ENCODE measurements at places on chromosomes 7 and 10.

- no peak for DNase-seq
Measured at GRCh38 chr7:138342990-138343389, 117.1 kb upstream of the TRIM24 start.

- no peak for DNase-seq
Measured at GRCh38 chr7:100111914-100112313, 7.2 kb downstream of the TAF6 start.

- DNase-seq = no peak
Measured at GRCh38 chr7:45973725-45974532, 52.9 kb upstream of the IGFBP3 start.

- DNase-seq = no peak
Measured at GRCh38 chr7:28328146-28328545, 84.2 kb upstream of the CREB5 start.

DNA sequence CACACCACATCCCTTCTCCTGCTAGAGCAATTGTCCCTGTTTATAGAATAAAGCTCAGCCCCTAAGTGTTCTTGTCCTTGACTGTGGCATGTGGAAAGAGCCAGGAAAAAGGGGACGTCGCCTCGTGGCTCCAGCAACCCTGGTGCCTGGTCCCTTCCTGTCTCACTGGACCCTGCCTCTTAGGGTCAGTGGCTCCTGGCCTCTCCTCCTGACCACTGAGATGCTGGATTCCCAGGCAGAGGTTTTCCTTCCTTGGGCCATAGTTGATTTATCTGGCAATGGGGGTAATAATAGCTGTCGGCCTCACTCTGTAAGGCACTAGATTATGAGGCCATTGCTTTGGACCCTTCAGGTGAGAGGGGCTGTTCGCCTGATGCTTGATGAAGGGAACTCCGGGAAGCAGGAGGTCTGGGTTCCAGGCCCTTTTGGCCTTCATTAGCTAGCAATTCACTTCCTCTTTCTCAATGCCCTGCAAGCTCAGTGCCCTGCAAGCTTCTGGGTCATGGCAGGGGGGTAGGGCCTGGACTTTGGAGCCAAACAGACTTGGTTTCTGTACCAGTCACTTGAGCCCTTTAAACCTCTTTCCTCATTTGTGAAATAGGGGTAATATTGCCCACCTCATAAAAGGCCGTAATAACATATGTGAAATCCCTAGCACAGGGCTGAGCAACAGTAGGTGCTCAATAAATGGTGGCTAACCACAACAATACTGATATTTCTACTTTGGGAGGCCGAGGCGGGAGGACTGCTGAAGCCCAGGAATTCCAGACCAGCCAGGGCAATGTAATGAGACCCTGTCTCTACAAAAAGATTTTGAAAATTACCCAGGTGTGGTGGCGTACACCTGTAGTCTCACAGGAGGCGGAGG is 1.1 kb downstream of the ASL start:
- DNase-seq = no peak

- DNase-seq = no peak
Measured at GRCh38 chr10:66982792-66983474, 57.1 kb downstream of the LRRTM3 start.

- no peak for DNase-seq
Measured at GRCh38 chr7:120168066-120168465, 104.9 kb upstream of the KCND2 start.

DNA sequence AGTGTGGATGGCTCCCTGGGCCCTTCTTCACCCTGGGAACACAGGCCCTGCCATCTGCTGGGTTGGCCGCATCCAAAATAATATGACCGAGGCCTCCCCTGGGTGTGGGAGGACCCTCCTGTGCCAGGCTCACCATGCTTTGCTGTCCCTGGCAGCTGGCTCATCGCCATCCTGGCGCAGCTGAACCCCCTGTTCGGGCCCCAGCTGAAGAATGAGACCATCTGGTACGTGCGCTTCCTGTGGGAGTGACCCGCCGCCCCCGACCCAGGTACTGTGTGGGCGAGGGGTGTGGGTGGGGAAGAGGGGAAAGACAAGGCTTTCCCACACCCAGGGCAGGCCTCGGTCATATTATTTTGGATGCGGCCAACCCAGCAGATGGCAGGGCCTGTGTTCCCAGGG is 4.8 kb downstream of the ATP6V0E2 start:
- no peak for DNase-seq

- no peak for DNase-seq
Measured at GRCh38 chr7:50852901-50853300, 70.2 kb upstream of the GRB10 start.

DNA sequence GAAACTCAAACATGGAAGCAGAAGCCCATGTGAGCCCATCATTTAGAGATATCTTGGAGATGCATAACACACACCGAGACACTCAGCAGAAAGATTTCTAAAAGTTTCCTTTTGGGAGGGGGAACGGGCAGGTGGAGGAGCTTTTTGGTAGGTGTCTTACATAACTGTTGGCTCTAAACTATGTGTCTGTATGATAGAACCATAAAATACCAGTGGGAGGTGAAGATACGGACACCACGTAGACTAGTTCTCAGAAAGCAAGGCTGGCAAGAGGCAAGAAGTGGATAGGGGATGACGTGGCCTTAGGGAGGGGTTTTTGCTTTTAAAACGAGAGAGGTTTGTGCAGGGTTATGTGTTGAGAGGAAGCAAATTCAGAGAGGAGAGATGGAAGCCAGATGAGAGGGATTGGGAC is 36.5 kb downstream of the IL15RA start:
- DNase-seq = no peak

DNA sequence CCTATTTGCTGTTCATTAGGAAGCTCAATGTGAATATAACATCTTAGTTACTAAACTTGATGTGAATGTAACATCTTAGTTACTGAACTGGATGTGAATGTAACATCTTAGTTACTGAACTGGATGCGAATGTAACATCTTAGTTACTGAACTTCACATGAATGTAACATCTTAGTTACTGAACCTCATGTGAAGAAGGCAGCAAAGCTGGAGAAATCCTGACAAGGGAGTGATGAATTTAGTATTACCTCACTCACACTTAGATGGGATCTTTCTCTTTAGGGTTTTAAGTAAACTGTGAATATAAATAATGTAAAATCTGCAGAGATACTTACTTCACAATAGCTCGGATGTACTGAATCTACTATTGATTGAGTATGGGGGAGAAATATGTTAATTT is 73.6 kb downstream of the ETV1 start:
- DNase-seq = no peak

DNA sequence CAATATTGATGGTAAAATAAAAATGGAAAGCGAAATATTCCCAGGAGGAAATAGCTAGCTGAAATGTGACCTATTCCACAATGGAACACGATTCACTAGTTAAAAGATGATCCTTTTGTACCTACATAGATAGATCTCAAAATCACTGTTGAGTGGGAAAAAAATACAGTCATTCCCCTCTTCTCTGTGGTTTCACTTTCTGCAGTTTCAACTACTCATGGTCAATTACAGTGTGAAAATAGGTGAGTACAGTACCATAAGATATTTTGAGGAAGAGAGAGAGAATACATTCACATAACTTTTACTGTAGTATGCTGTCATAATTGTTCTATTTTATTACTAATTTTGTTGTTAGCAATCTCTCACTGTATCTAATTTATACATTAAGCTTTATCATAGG is 56.0 kb upstream of the COL13A1 start:
- no peak for DNase-seq

- no peak for DNase-seq
Measured at GRCh38 chr7:101558742-101559325, 70.3 kb downstream of the MYL10 start.

DNA sequence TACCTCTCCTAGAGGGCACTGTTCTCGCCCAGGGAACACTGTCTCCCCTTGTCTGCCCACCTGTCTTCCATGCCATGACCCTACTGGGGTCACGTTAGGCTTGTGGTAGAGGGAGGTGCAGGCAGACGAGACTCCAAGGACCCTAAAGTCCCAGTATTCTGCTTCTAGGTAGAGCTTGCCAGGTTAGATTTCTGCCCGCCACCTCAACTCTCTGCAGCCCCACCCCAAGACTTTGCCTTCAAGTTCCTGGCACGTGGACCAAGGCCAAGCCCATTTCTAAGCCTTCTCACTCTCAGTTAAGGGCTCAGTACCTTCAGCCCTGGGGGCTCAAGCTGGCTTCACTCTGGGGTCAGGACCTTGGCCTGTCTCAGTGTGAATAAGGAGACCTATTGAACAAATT is 16.1 kb downstream of the PRKAG2 start:
- DNase-seq = no peak

DNA sequence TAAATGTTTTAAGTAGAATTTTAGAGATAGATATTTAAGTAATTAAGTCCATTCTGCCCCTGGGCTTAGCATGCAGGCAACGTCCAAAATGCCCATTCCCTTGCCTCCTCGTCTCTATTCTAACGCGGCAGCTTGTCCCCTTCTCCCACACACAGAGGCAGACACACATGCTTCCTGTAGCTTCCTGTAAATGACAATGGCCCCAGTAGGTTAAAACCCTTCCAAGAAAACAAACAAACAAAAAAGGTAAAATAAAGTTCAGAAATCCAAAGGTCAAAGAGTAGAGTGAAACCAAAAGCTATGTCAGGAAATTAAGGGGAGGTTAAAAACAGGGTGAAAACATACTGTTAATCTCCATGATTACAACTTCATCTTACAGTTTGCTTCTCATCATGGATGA is 857.6 kb downstream of the GATA3 start:
- no peak for DNase-seq

GRCh38 chr10:7070950-7071349 is 339.9 kb downstream of the SFMBT2 start:
- DNase-seq = no peak

DNA sequence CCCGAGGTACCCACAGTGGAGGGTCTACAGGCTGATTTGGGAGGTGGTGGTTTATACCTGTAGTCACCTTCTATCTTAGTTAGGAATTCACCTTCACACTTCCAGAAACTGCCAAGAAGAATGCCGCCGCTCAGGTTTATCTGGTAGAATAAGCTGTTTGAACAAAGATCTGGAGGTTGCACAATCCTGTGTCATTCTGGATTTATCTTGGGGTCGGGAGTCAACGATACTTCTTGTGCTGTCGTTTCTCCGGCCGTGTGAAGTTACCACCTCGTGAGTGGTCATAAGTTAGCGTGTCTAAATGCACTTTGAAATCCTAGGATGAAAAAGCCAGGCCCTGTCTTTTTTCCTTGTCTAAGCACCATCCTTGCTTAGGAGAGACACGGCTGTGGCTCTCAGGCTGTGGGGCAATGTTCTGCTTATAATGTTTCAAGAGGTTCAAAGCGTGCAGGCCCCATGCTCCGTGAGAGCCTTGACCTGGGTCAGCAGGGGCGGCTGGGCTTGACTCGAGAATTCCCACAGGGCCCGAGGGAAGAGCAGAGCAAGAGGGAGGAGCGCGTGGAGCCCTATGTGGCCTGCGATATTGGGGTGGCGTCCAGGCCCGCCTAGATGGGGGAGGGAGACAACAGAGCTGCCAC is 35.5 kb downstream of the GRIFIN start:
- no peak for DNase-seq

DNA sequence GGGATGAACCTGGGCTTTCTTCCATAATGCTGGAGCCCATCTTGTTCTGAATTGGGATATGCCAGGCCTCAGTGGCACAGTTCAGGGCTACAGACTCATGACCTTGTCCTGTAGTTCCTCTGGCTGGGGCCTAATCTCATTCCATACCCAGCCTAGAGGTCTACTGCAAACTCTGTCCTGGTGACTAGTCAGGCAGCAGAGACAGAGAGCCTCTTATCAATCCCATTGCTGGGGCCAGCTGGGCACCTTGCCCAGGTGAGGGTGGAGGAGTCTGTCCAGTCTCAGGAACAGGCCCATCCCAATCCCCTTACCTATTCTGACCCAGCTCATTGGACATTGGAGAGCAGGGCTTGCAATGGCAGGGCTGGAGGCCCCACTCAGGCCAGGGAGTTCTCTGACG is 28.0 kb upstream of the COMTD1 start:
- no peak for DNase-seq

DNA sequence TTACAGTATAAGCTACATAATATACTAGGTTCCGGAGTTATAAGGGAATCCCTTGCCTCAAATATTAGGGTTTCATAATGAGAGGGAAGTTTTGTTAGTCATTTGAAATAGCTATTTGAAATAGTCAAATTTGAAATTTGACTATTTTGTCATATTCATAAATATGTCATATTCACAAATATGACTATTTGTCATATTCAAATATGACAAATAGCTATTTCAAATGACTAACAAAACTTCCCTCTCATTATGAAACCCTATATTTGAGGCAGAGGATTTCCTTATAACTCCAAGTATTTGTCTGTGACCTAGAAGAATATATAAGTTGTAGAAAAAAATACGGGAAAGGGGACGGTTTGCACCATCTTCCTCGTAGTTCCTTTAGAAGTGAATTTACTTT is 76.6 kb downstream of the HDAC9 start:
- no peak for DNase-seq

GRCh38 chr7:112855227-112855626 is 65.0 kb upstream of the TMEM168 start:
- no peak for DNase-seq

- no peak for DNase-seq
Measured at GRCh38 chr10:124906551-124907001, 35.3 kb upstream of the ZRANB1 start.

DNA sequence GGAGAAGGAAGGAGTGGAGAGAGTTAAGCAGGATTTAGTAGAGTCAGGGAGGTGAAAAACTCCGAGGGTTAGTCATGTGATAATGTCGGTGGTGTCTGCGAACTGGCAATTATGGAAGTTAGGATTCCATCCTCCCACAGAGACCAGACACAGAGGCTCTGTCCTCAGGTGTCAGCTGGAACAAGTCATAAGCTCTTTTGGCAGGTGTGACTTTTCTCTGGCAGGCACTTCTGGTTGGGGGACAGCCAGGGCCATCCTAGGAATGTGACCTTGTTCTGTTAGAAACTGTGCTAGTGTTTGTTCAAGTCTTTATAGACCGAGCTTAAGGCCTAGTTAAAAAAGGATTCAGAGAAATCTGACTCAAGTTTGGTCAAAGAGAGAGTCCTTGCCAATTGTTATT is 371.0 kb downstream of the DPP6 start:
- DNase-seq = no peak

- no peak for DNase-seq
Measured at GRCh38 chr10:97882142-97883091, 32.8 kb downstream of the GOLGA7B start.

DNA sequence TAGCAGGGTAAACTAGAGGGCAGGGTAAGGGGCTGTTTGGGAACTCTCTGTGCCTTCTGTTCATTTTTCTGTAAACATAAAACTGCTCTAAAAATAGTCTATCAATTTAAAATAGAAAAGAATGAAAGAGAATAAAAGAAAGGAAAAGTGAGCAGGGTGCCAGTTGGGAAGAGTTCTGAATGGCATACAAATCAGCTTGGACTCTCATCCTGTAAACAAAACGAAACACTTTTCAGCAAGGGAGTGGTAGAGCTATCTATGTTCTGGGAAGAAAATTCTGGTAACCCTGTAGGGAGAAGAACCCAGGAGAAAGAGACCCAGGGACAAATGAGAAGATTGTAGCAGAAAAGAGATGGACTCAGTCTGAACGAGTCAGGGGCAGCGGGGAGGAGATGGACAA is 24.6 kb downstream of the SCRN1 start:
- no peak for DNase-seq

DNA sequence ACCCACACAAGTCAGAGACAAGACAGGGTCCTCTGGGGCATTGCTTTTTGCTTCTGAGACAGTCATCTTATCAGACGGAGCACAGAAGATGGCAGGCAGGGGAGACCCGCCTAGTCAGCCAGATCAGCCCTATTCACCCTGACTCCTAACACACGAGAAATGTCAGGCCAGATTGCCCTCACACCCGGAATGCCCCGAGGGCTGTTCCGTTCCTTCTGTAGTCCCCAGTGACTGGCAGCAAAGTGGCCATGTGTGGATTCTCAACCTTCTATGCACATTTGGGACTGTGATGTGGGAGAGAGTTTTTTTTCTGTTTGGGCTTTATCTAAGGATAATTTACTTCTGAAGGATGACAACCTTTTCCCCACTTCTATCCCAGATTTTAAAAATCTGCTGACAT is 35.5 kb upstream of the TBX20 start:
- DNase-seq = no peak

Measured in cortex of kidney (tissue), 1 donor.